NCI-H1436 treated with DMSO at 0.1 percent for 48 hours (cell line): ENCODE measurements at places on chromosomes 13 and 19.

- no peak for DNase-seq
Measured at GRCh38 chr13:77298426-77298825, 28.5 kb downstream of the MYCBP2 start.

- DNase-seq = no peak
Measured at GRCh38 chr13:62687732-62688131, 1272.1 kb upstream of the PCDH20 start.

DNA sequence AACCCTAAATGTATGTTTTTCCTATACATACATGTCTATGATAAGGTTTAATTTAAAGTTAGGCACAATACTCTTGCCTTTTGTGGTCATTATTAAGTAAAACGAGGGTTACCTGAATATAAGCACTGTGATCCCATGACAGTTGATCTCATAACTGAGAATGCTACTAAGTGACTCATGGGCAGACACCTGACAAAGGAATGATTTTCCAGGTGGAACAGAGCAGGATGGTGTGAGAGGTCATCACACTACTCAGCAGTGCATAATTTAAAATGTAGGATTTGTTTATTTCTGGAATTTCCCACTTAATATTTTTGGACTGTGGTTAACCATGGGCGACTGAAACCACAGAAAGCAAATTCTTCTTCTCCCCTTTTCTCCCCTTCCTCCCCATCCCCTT, 178.9 kb downstream of the UGGT2 start:
- no peak for DNase-seq

GRCh38 chr19:8069096-8069973, 16.8 kb downstream of the CCL25 start:
- no peak for DNase-seq

GRCh38 chr13:41533266-41534052, 76.1 kb downstream of the RGCC start:
- no peak for DNase-seq
